ENCODE measurements at places on chromosomes 3 and 15. TPM values are rescaled to one million over a fixed set of nuclear protein-coding genes. Genes with fewer than 3 reads are reported as not detected.

DNA sequence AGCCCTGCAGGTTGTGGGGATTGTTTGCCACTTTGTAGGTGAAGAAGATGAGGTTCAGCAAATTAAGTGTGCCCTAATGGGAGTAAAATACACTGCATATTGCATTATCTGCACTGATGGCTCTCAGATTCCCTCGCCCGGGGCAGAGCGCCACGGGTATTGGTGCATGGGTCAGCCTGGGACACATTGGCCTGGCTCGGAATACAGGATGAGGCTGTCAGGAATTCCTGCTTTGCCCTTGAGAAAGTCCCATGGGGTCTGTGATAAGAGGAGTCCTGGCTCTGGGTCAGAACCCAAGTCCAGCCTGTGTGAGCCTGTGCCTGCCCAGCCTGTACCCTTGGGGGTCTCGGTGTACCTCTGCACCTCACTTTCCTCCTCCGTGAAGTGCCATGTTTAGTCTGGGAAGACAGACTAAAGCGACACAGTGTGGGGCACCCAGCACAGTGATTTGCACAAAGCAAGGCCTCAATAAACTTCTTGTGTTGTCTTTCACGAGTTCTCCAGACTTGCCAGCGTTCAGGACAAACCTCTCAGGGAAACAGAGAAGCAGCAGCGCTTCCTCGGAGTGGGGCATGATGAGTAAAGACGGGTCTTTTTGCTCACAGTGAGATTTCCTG, 107.6 kb downstream of the LRRK1 start:
- H3K27me3 ChIP-seq = no peaks in the 10 kb centered on the region
- no peaks in the 10 kb centered on the region for H3K36me3 ChIP-seq
- H3K4me3 ChIP-seq = no peak overlapping the region
- no peak for DNase-seq
- H3K4me1 ChIP-seq = no peaks in the 10 kb centered on the region
- no peak overlapping the region for H3K27ac ChIP-seq

GRCh38 chr15:77599357-77599756, 33.4 kb downstream of the LINGO1 start:
- H3K27me3 ChIP-seq = no peaks in the 10 kb centered on the region
- DNase-seq = no peak
- no peak overlapping the region for H3K27ac ChIP-seq
- no peaks in the 10 kb centered on the region for H3K4me1 ChIP-seq

- no peak overlapping the region for H3K27ac ChIP-seq
- peaks cover 19% of the 10 kb centered on the region for H3K4me1 ChIP-seq
- no peaks in the 10 kb centered on the region for H3K36me3 ChIP-seq
- DNase-seq = no peak
- H3K27me3 ChIP-seq = no peaks in the 10 kb centered on the region
Observed at GRCh38 chr15:38588672-38589071, 24.1 kb upstream of the RASGRP1 start.

The CP gene
- not detected for total RNA-seq

The CYP1A2 gene
- total RNA-seq = not detected

DNA sequence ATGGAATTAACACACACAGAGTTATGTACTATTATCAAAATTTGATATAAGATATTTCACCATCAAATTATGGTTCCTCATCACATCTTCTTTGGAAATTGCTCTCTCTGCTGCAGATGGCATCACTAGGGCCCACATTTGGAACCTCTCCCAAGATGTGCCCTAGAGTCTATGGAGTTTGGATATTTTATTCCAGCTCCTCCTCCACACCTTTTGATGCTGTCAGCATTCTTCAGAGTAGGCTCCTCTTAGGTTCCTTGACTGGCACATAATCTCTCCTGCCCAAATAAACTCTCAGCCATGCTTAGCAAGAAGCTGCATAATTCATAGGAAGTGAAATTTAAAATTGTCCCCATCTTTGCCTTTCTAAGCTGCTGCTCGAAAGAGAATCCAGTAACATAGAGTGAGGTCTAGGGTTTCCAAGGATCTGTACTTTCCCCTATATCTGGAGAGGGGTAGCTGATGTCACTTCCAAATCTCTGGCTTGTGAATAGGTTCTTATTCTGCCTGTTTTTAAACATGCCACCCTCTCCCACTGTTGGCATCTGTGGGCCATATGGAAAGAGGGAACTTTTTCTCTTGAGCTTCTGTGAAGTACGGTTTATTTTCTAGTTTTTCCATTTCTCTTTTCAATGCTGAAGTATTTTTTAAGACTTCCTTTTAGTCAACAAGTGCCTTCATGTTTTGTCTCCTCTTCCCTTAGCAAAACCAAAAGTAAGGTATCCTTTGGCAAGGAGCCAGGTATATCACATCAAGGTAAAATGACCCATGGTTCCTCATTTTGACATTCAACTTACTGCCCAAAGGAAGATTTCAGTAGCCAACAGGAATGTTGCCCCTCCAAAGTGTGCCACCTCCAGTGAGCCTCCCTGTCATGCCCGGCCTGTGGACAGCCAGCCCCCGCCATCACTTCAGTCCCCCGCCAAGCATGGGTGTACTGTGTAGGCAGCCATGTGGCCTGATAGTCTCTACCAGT, 75.3 kb upstream of the C2CD4B start:
- no peak overlapping the region for H3K27ac ChIP-seq
- H3K36me3 ChIP-seq = no peaks in the 10 kb centered on the region
- no peak overlapping the region for H3K4me3 ChIP-seq
- H3K27me3 ChIP-seq = no peaks in the 10 kb centered on the region
- no peak for DNase-seq
- no peaks in the 10 kb centered on the region for H3K4me1 ChIP-seq

Data from CD8-positive, alpha-beta memory T cell (primary cell).